ENCODE measurements at places on chromosomes 6 and 20.

DNA sequence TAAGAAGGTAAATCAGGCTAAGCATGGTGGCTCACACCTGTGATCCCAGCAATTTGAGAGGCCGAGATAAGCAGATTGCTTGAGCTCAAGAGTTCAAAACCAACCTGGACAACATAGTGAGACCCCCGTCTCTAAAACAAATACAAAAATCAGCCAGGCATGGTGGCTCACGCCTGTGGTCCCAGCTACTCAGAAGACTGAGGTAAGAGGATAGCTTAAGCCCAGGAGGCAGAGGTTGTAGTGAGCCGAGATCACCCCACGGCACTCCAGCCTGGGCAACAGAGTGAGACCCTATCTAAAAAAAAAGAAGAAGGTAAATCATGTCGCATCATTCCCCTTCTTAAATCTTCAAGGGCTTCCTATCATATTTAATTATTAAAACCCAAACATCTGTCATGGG is 39.0 kb upstream of the PRND start:
- DNase-seq: no peak

DNA sequence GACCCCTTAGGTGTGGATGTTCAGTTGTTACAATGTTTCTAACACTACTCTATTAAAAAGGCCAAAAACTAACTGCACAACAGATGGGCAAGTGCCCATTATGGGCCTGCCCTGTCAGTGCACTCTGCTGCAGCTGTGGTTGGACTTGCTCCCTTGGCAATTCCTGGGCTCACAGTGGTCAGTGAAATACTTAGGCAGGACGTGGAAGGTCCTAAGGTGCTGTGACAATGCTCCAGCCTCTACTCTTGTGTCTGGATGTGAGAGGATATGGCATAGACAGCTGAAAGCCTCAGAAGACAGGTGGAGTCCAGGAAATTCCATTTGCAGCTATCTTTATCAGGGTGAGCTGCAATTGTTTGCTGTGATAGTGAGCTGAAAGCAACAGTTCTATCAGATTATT is 136.5 kb upstream of the OLIG3 start:
- no peak for DNase-seq

GRCh38 chr6:44035621-44036020 is 91.6 kb downstream of the MRPL14 start:
- no peak for DNase-seq

GRCh38 chr20:38466983-38467382 is 5.7 kb upstream of the RALGAPB start:
- DNase-seq: no peak

GRCh38 chr6:53805016-53805415 is 10.2 kb downstream of the LRRC1 start:
- DNase-seq: no peak

DNA sequence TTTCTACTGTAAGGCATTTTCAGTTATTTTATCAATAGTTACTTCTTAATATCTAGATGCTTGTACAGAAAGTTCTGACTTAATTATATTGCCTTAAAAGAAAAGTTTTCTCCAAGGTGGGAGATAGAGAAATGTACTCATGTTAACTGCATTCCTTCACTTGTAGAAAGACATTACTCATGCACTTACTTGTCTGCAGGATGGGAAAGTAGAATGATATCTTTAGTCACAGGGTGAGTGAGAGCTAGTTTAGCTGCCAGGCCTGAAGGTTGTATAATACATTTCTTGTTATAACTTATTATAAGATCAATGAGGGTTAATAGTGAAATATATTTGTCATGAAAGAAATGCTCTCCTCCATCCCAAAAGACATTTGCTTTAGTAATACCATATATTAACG is 92.1 kb downstream of the CRYBG1 start:
- no peak for DNase-seq

DNA sequence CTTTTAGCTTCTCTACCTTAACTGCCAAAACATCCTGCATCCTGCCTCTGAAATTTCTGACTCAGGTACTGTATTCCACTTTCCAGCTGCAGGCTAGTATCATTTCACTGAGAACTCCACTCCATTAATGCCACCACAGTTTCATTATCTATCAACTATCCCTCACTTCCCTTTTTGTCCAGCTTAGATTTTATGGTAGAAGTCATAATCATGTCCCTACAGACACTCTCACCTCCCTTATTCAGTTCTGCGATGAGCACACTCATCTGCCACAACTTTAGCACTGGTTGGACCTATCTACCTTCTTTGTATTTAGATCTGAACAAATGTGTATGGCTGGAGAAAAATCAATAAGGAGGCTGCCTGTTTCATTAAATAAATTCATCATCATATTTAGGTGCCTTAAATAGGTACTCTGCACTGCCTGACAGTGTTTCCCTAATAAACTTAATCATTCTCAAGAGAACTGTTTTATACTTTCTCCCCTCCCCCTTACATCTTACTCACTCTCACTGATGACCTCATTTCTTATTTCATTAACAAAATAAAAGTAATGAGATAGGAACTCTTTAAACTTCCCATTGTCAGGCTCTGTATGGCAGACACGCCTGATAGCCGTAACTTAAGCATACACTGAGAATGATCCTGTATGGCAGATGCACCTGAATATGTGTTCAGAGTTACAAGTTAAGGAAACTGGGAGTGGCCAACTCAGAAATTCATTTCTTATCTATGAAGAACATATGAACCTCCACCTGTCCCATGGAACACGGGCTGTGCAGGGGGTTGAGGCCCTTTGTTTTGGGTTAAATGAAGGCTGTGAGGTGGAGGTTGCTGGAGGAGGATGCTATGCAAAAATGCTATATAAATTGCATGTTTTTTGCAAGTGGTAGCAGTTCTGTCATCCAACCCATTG is 95.3 kb upstream of the MAN1A1 start:
- no peak for DNase-seq

DNA sequence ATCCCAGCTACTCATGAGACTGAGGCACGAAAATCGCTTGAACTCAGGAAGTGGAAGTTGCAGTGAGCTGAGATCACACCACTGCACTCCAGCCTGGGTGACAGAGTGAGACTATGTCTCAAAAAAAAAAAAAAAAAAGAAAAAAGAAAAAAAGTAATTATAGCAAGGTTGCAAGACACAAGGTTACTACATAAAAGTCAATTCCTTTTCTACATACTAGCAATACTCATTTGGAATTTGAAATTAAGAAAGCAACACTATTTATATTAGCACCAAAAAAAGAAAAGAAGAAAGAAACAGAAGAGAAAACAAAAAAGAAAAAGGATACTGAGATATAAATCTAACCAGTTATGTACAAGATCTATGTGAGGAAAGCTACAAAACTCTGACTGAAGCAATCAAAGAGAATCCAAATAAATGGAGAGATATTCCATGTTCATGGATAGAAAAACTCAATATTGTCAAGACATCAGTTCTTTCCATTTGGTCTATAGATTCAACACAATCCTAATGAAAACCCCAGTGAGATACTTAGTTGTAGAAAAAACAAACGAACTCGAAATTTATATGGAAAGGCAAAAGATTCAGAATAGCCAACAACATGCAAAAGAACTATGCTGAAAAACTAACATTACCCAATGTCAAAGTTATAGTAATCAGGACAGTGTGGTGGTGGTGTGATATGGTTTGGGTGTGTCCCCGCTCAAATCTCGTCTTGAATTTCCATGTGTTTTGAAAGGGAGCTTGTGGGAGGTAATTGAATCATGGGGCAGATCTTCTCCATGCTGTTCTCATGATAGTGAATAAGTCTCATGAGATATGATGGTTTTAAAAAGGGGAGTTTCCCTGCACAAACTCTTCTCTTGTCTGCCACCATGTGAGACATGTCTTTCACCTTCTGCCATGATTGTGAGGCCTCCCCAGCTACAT is 73.3 kb downstream of the GPX5 start:
- DNase-seq: no peak

DNA sequence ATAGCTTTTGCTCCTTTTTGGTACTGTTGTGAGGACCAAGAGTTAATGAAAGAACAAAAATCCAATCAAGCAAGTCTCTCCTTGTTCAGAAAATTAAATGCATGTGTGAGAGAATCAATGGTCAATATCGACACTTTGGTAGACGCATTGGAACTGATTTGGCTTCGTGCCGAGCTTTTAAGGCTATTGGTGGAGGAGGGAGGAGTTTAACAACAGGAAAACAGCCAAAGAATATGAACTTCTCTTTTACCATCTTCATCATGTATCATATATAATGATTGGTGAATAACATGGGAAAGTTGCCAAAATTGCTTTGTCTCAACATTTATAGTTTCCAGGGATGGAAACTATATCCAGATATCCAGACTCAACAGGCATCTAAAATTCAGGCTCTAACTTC is 266.5 kb upstream of the CITED2 start:
- no peak for DNase-seq

DNA sequence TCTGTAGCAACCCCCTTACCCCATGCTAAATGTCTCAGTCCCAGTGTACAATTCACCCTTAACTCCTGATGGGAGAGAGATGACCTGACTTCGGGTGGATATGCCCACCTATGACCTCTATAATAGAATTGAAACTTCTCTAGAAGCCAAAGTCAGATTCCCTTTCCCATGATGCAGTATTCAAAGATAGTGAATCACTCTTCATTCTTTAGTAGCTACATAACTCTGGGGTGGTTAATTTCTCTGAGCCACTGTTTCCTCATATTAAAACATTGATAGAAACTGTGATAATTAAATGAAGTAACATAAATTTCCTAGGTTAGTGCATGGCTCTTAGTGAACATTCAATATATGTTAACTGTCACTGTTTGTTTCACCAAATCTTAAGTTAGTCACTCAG is 500.4 kb downstream of the COL12A1 start:
- no peak for DNase-seq

DNA sequence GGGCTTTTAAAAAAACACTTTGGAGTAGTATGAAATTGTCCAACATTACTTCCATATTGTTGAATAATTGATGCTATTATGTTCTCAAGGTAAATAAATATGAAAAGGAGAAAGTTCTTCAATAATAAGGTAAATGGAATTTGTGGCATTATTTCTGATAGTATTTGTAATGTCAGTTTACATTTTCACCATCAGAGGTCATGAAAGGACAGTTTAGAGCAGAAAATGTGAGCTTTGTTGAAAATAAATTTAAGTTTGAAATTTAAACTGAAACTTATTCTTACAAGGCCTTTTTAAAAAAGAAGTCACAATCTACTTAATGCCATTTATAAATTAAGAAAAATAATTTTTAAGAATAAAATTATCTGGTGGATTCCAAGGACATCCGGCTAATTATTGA is 15.8 kb upstream of the CEP162 start:
- DNase-seq: no peak

- DNase-seq: peak; percentile 59
Observed at GRCh38 chr6:30493643-30494250, 4.4 kb downstream of the HLA-E start.

DNA sequence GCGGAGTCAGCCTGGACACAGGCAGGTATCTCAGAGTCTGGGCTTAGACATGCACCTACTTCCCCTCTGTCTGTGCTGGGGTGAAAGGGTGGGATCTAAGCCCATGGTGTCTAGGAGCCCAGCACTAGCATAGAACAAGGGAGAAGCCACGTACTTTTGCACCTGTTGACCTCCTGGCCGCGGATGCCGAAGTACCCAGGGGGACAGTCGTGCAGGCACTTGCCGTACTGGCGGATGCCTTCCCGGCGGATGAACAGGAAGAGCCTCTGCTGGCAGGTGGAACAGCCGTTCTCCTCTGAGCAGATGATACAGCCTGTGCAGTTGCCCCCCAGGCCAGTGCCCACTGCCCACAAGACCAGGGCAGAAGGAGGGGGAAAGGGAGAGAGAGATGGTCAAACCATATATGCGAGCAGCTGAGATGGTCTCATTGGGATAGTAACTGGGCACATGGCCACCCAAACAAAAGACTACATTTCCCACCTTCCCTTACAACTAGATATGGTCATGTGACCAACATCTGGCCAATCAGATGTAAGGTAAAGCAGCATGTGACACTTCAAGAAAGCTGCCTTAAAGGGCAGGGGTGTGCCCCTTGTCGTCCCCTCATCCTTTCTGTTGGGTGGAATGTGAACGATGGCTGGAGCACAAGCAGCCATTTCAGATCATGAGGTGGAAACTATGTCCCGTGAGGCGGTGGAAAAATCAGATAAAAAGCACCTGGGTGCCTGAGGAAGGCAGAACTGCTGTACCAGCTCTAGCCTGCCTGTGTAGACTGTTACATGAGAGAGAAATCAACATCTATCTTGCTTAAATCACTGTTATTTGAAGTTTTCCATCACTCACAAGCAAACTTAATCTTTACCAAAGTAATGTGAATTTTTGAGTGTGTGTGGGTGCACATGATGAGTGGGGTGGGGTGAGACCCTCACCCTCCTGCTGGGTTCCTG is 34.0 kb downstream of the RSPO4 start:
- no peak for DNase-seq

GRCh38 chr6:91718198-91718597 is 1131.3 kb upstream of the MAP3K7 start:
- DNase-seq: no peak

DNA sequence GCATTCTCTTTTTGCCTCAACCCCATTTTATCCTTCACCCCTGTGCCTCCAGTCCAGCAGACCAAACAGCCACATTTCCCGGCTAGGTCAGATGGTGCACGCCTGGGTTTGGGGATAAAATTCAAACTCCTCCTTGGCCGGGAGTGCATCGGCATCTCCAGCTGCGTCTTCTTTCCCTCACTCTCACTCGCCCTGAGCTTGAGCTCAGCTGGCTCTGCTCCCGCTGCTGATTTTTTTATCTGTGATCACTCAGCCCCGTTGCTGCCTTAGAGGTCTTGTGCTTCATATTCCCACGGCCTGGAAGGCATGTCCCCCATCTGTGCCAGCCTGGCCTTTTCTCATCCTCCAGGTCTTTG is 6.8 kb upstream of the EZR start:
- DNase-seq: no peak

- DNase-seq: no peak
Observed at GRCh38 chr6:166743406-166744222, 116.6 kb upstream of the RPS6KA2 start.

- DNase-seq: no peak
Observed at GRCh38 chr6:135505222-135505621, 7.7 kb upstream of the AHI1 start.

GRCh38 chr20:11305406-11305805 is 612.3 kb upstream of the BTBD3 start:
- no peak for DNase-seq

GRCh38 chr6:164184410-164184809 is 769.9 kb downstream of the QKI start:
- DNase-seq: no peak

- no peak for DNase-seq
Observed at GRCh38 chr6:9208966-9209365, 773.6 kb upstream of the SLC35B3 start.

DNA sequence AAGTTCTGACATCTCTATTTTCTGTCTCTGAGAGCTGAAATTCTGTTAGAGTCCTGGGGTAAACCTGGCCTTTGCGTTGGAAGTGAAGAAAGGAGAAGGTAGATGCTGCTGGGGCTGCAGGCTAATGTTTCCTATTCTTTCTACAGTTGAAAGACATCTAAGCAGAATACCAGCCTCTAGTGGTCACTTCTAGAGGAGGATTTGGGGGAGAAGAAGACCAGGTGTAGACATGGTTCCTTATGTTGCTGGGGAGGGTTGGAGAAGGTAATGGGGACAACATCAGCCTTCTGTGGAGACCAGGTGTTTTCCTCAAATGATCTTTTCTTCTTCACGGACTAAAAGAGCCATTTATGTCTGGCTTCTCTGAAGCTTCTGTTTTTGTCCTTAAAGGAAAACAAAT is 62.6 kb downstream of the BTBD3 start:
- DNase-seq: no peak
